ENCODE measurements at places on chromosomes 7 and 10.

DNA sequence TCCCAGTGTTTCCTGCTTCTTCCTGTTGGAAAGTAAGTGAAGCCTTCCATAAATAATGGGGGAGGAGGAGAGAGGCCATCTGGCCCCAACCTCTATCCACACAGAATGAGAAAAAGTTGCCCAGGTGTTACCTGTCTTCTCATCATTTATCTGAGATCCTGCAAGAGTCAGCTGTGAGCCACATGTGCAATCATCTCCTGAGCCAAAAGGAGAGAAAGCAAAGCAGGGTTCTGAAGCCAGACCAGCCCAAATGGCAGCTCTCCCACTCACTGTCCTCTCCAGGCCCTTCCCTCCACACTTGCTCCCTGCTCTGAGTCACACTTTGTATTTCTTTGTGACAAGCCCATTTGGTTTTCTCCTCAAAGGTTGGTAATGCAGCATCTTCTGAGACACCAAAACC is 65.9 kb downstream of the FAM204A start:
- no peak for DNase-seq

DNA sequence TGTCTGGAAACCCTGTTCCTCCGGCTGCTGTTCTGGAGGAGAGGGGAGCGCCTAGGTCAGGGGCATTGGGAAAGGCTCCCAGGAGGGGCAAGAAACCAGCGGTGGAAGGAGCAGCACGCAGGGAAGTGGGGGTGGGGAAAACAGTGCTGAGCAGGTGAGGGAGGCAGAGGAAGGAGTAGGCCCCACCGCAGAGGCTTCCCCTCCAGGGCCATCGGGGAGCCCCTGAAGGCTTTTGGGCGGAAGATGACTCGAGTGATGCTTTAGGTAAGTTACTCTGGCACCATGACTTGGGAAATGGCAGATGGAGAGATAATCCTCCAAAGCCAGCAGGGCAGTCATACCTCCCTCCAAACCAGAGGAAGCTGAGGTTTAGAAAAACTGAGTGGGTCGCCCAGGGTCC is 106.5 kb upstream of the ANLN start:
- DNase-seq = no peak

GRCh38 chr10:74643596-74643975 is 182.8 kb upstream of the KAT6B start:
- no peak for DNase-seq

DNA sequence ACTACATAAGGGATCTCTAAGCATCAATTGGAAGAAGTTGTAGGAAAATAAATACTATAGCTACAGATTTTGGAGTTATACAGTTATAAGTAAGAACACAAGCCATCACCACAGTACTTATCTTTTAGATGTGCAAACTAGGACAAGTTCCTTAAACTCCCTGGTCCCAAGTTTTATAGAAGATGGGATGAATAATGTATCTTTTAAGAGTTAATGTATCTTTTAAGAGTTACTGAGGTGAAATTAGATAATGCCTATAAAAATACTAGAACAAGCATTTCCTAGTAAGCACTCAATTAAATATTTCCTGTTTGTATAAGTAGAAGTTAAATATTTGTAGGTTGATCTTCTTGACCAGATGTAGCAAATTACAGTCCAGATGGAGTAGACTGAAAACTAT is 56.8 kb downstream of the SEMA3A start:
- no peak for DNase-seq

DNA sequence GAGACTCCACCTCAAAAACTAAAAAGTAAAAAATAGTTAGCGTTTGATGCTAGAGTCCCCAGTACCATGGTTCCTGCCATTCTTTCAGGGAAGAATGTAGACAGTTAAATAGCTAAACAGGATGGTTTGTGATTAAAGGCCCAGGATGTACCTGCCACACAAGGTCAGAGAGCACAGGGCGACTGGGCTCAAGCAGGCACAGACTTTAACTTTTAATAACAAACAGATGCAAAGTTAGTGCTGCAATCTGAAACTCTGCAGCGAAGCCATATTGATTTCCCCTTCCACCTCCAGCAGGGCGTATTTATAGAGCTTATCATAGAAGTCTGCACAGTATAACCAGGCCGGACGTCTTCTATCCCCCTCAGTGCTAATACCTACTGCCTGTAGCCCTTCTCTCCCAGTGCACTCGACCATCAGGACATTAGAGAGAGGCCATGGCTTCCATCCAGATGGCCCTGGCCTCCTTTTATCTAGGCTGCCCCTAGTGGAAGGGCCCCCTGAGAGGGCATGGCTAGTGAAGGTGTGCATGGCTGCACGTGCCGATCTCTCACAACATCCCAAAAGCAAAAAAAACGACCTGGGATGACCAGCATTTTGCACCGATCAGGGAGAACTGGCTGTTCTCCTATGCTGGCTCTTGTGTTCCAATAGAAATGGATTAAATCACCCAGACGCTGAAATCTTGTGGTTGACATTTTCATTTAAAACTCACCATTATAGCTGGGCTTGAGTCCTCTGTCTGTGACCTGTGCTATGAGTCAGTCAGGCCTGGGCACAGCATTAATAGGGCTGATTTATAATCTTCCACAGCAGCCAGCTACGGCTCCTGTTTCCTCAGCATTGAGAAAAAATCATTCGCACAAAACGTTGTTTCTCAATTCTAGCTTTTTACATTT is 7.6 kb upstream of the BAG3 start:
- DNase-seq = no peak

DNA sequence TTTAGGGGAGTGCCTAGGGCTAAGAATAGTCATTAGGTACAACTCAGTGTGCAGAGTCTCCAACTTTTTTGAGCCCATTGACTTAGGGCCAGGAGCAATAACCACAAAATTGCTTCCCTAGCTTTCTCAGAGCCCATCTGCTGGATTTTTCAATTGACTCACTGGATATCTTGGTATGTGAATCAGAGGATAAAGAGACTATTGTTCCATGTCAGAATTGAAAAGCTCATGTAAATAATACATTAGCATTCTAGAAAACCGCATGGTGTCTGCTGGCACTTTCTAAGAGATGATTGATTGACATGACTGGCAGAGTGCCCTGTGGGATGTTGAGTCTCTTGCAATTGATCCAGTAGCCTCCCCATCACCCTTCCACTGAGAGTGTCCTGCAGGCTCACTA is 246.2 kb downstream of the CCDC7 start:
- no peak for DNase-seq

DNA sequence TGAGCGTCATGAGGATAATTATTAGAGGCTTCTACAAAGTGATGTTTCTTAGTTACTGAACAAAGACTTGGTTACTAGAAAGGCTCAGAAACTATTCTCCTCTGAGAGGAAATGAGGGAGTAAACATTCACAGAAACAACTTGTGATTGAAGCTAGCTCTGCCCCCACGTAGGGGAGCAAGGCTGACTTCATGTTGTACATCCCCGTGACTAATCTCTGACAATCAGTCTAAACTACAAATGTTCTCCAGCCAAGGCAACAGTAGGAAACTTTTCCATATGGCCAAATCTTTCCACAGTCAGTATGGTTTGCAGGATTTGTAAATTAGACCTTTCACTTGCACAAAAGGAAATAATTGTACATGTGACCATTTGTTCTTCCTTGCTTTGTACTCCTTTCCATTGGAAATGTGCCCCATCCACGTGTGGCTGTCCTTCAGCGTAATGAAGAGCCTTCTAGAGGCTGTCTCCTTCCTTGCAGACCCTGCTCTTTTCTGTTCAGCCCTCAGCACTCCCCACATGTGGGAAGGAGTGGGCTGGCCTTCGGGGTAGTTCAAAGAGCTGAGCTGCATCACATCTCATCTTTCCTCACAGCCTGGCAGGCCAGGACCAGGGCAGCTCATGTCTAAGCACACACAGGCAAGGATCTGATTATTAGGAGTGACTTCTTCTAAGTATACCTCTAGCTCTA is 93.5 kb downstream of the PCGF5 start:
- no peak for DNase-seq

DNA sequence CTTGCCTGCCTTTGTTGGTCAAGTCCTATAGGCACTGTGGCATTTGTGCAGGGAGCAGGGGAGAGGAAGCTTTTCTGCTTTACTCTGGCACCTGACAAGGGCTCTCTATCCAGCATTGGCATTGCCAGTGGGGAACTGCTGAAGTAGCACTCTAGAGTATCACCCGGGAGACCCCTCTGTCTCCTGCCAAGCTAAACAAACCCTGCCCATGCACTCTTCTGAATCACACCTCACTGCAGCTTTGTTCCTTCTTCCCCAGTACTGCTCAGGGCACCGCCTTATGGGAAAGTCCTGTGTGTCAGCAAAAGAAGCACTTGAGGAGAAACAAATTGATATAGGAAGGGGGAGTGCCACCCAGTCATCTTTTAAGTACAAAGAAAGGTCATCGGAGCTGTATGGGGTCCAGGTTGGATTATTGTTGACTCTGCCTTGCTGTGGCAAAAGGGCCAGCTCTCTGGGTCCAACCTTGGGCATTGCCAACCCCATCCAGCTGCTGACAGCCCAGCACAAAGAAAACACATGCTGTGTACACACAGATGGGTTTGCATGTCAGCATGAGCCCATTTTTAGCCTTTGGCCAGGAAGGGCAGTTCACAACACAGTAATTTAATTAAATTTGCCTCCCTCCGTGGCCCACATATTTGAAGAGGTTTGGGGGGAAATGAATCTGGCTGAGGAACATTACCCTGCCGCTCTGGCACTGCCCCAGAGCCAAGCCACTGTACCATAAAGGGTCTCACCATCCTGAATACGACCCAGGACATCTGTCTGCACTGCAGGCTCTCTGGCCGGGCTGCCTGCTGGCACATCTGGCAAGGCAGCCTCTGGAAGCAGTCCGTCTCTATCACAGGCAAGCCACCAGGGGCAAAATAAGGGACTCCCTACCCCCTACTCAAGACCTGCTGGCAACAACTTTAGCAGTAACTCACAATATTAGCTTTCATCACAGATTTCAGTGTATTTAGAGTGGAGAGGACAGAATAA is 13.1 kb downstream of the LRRC4 start:
- DNase-seq = no peak

GRCh38 chr7:36617408-36617807 is 106.9 kb downstream of the AOAH start:
- DNase-seq = no peak

- no peak for DNase-seq
Measured at GRCh38 chr10:28181478-28182096, 121.3 kb downstream of the MPP7 start.

DNA sequence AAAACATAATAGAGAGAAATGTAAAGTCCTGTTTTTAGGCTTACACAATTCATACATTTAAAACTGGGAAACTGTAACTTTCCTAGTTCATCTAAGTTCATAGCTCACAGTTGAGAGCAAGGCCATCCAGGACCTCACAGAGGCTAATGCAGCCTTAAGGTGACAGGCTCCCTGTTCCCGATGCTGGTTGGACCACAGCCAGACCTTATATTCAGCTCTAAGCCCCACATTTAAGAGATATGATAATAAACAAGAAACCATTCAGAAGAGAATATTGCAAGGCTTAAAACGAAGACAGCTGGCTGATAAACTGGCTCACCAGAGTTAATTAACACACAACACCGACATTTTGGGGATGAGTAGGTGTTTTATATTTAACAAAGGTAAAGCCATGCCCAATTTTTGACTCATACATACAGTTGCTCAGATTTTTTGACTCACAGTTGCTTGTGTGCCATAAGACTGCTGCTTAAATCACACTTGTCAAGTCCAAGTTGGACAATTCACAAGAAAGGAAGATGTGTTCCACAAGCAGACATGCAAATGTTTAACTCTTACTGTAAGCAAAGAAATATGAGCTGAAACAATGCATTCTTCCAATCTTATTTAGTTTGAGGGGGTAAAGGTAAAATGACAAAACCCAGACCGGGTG is 41.1 kb upstream of the TMEM213 start:
- no peak for DNase-seq

DNA sequence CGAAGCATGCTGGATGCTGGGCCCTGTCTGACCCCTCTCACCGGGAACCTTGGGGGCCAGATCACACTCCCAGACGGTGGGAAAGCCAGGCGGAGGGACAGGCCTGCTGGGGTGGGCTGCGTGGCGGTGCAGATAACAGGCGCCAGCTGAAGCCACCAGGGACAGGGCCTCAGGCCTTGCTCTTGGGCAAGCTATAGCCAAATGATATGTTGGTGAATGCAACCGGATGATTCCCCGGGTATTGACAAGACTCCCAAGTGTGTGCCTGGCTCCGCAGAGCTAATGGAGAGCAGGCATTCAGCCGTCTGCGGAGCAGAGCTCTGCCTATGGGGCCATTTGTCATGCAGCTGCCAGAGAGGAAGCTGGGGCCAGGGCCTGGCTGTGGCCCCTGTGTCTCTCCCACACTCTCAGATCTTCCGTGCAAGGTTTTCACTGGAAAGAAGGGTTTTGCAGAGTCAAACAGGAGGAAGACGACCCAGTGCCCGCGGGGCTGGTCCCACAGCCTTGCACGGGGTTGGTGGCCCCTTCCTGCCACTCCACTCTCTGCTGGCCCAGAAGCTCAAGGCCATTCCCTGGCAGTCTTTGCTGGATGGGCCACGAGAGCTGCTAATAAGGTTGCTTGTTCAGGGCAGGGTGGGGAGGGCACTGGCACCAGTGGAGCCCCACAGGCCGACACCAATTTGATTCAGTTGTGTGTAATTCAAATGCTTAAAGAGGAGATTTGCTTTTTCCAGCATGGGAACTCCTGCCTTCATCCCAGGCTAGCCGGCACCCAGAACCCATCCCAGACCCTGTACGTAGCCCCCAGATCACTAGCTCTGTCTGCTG is 91.8 kb downstream of the PRKAG2 start:
- DNase-seq = no peak

DNA sequence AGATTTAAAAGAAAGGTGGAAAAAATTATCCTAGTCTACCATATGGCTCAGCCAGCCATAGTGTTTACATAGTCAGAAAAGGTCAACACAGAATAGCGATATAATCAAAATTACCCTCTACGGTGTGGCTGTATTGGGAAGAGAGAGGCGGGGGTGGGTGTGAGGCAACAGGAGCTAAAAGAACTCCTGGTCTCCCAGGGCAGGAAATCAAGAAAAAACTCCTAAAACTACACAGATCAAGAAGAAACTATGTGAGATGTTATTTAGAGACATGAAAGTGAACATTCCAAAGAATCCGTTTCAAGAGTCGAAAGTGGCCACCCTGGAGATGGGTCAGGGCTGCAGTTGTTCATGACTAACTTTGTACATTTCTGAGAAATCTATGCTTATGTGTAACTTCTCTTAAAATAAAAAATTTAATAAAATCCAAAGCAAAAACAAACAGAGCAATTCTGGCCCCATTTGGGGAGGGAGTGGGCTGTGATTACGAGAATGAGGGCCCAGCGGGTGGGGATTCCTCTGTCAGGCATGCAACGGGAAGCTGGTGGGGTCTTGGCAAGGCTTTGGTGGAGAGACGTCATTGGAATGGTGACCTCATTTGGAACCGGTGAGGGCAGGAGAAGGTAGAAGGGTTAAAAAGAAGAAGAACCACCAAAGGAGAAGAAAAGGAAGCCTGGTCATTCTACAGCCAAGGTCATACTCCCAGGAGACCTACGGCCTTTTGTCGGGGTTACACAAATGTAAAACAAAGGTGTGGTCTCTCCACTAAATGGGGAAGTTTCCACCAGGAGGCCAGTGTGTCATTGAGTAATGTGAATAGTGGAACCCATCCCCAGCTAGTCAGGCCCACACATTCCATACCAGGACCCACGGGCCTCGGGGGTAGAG is 71.2 kb upstream of the DUSP5 start:
- DNase-seq = no peak
